ENCODE measurements at places on chromosomes 11 and 22. TPM values are rescaled to one million over a fixed set of nuclear protein-coding genes. Genes with fewer than 3 reads are reported as not detected.

The SLC43A3 gene
- 23.2 TPM for total RNA-seq

GRCh38 chr11:118334745-118335144 is 7.8 kb downstream of the CD3D start:
- no peak for DNase-seq

GRCh38 chr22:45231293-45231692 is 9.4 kb downstream of the KIAA0930 start:
- DNase-seq, result no peak

The PNPLA3 gene
- total RNA-seq, result 0.54 TPM

DNA sequence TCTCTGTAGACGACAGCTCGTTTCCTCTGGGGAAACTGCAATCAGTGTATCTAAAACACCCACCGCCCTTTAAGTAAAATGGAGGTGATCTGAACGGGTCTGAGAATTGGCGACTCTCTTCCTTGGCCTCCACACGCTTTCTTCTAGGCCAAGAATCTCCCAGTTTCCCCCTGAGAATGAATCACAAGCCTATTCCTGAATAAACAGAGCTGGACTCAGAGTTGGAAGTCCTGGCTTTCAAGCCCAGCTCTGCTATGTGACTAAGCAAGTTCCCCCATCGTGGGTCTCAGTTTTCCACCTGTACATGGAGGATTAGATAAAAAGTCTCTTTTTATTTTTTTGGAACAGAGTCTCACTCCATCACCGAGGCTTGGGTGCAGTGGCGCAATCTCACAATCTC is 200.4 kb downstream of the MN1 start:
- no peak for DNase-seq
